ENCODE measurements at places on chromosomes 1 and 21.

- no peak for DNase-seq
Observed at GRCh38 chr1:231628207-231628876, 1.8 kb downstream of the DISC1 start.

- peak; percentile 95 for DNase-seq
Observed at GRCh38 chr1:31714442-31715086, 10.7 kb upstream of the COL16A1 start.

GRCh38 chr1:156480411-156481192, 20.0 kb downstream of the MEF2D start:
- no peak for DNase-seq

DNA sequence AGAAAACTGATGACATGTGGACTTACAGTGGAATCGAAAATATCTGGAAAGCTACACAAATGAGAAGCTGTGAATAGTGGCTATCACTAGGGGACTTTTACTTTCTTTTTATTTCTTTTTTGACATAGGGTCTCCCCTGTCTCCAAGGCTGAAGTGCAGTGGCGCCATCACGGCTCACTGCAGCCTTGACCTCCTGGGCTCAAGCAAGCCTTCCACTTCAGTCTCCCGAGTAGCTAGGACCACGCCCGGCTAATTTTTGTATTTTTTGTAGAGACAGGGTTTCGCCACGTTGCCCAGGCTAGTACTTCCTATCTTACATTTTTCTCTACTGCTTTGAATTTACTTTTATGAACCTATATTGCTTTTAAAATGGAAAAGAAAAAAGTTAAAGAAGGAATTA, 10.5 kb downstream of the TMEM35B start:
- no peak for DNase-seq

DNA sequence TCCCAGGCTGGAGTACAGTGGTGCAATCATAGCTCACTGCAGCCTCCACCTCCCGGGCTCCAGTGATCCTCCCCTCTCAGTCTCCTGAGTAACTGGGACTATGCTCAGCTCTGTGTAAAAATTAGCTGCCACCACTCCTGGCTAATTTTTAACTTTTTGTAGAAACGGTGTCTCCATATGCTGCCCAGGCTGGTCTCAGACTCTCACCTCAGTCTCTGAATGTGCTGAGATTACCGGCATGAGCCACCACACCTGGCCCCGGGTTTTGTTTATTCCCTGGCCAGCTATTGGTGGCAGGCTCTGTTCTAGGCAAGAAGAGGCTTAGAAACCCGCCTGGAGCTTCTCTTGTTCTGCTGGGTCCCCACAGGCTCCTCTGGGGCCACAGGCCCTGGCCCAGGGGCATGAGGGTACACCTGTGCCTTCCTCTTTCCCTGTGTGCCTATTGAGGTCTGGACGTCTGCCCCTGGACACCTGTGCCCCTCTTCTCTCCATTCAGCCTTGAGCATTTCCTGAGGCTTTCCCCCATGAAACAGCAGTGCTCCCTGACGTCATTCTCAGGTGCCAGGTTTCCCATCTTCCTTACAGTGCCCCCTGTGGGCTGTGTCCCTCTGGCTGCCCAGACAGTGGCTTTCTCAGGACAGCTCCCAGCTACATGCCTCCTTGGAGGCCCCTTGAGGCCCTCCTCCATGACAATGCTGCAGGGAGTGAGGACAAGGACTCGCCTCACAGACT, 57.5 kb downstream of the PCP4 start:
- no peak for DNase-seq

- no peak for DNase-seq
Observed at GRCh38 chr1:110097507-110098221, 14.6 kb upstream of the UBL4B start.

DNA sequence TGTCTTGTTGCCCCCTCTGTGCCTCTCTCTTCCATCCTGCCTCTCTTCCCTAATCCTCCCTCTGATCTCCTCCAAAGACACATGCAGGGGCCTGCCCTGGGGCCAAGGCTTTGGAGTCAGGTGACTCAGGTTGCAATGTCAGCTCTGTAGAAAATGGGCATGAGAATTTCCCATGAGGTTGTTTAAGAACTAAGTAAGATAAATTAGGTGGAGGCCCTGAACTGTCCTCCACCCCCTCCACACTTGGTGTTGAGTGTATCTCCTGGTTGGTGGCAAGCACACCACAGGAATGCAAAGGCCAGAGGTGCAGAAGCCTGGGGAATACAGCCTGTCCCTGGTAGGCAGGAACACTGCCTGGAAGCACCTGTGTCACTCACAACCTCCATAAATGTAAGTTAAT, 63.9 kb upstream of the GRIK3 start:
- DNase-seq, result no peak

DNA sequence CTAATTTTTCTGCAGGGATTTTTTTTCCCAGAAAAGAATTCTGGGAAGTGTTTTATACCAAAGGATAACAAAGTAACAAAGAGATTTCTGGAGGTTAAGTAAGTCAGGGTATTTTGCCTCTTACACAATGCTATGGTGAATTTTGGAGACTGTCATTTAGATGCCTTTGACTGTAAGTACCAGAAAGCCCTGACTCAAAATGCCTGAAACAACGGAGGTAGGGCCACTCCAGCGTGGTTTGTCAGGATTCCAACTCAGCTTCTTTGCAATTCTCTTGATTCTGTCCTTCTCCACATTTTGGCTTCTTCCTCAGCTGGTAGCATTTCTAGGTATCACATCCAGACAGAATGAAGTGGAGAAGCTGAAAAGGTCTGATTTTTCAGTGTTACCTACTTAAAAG, 106.5 kb downstream of the UCHL5 start:
- DNase-seq, result no peak

GRCh38 chr21:25512095-25513081, 94.9 kb downstream of the MRPL39 start:
- peak; percentile 44 for DNase-seq

GRCh38 chr21:43361493-43362296, 65.2 kb downstream of the SIK1 start:
- DNase-seq, result peak; percentile 54

DNA sequence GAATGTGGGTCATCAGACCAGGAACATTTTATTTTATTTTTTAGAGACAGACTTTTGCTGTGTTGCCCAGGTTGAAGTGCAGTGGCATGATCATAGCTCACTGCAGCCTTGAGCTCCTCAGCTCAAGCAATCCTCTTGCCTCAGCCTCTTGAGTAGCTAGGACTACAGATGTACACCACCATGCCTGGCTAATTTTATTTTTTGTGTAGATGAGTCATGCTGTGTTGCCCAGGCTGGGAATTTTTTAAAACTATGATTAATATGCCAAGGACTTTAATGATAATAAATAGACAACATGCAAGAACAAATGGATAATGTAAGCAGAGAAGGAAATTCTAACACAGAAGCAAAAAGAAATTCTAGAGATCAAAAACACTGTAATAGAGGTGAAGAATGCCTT, 142.4 kb downstream of the AK5 start:
- DNase-seq, result no peak

DNA sequence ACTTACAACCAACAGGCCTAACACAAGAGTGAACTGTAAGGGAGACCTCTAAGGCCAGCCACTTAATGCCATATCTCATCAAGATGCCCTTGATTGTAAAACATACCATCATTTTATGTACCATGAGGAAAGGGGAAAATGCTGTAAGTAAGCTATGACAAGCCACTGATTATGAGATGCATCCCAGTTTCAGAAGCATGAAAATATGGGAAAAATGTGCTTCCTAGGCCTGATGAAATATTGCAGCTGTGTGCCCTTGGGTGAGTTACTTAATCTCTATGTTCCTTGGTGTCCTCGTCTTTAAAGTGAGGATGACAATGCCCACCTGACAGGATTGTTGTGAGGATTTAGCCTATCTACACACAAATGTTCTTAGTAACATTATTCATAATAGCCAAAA, 28.9 kb downstream of the H3-3A start:
- DNase-seq, result no peak

Measured in tibial artery (tissue), 4 donors.